ENCODE measurements at places on chromosomes 7 and 10. TPM values are rescaled to one million over a fixed set of nuclear protein-coding genes. Genes with fewer than 3 reads are reported as not detected.

The HOXA6 gene
- total RNA-seq = not detected

The SCART1 gene
- 3.8 TPM for total RNA-seq

The NDUFB8 gene
- total RNA-seq = 170 TPM

The ITGA8 gene
- not detected for total RNA-seq

The PDE6C gene
- total RNA-seq = not detected

The ARHGAP22 gene
- total RNA-seq = not detected

The LEP gene
- not detected for total RNA-seq

The HSPA12A gene
- not detected for total RNA-seq

The CCDC6 gene
- 22.7 TPM for total RNA-seq

The MEOX2 gene
- total RNA-seq = not detected

Data from naive thymus-derived CD8-positive, alpha-beta T cell (primary cell).